BE2C (cell line): ENCODE measurements at places on chromosomes 6 and 20.

- no peak for DNase-seq
Measured at GRCh38 chr20:32216179-32217142, 8.8 kb downstream of the POFUT1 start.

GRCh38 chr20:33671573-33672288 is 2.5 kb downstream of the NECAB3 start:
- no peak for DNase-seq

GRCh38 chr6:167709196-167709595 is 117.5 kb upstream of the AFDN start:
- no peak for DNase-seq

GRCh38 chr6:11315743-11316437 is 83.4 kb upstream of the NEDD9 start:
- no peak for DNase-seq

- DNase-seq, result no peak
Measured at GRCh38 chr6:16832043-16832567, 70.8 kb upstream of the ATXN1 start.

DNA sequence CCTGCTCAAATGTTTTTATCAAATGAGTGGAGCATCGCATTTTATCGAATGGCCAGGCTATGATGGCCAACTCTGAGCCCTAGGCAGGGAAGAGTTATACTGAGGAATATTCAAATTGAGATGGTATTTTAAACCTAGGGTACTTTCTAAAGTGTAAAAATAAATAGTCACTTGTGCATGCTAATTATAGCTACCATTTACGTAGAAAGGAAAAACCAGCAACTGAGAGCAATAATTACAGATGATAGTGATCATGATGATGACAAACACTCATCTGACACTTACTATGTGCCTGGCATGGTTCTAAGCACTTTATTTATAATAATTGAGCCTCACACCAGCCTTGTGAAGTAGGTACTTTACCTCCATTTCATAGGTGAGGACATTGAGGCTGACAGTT is 455.7 kb downstream of the CD83 start:
- DNase-seq, result no peak

DNA sequence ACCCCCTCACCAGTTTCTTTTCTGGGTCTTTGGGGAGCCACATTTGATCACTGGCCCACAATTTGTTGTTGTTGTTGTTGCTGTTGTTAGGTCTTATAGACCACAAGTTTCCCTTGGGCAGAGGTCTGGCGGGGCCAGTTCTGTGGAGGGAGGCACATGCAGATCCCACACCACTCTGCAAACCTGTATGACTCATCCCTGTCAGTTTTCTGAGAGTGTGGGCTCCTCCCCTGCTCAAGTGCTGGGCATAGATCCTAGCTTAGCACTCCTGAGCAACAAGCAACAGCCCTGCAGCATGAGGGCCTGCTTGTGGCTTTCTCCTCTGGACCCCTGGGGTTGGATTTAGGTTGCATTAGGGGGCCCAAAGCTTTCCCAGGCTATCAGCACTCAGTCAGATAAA is 411.1 kb upstream of the HTR1E start:
- DNase-seq, result no peak

DNA sequence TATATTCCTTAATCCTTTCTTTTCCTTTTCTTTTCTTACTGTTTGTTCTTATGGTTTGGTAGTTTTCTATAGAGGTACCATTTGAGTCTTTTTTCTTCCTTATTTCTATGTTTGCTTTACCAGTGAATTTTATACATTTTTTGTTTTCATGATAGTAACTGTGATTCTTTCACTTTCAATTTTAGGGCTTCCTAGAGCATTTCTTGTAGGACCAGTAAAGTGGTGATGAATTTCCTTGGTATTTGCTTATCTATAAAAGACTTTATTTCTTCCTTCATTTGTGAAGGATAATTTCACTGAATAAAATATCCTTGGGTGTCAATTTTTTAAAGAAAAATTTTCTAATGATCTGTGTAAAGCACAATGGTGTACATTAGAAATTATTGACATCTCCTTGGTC is 637.4 kb downstream of the CD109 start:
- no peak for DNase-seq
